ENCODE measurements at places on chromosomes 16 and 17.

DNA sequence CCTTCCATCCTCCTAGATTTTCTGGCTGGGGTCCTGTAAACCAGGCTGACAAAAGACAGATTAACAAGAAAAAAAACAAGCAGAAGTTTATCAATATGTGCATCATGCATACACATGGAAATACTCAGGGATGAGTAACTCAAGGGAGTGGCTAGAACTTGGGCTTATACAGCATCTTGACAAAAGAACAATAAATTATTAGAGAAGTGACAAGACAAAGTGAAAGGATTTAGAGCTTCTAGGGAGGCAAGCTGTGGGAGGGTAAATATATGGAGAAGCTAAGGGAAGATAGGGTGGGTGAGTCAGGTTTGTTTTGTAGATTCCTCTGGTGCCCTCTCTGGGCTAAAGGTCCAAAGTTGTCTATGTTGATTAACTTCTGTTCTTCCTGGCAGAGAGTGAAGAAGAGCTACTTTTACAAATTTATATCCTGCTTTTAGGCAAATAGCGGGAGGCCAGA lies 48.0 kb upstream of the NDRG4 start:
- DNase-seq = no peak

DNA sequence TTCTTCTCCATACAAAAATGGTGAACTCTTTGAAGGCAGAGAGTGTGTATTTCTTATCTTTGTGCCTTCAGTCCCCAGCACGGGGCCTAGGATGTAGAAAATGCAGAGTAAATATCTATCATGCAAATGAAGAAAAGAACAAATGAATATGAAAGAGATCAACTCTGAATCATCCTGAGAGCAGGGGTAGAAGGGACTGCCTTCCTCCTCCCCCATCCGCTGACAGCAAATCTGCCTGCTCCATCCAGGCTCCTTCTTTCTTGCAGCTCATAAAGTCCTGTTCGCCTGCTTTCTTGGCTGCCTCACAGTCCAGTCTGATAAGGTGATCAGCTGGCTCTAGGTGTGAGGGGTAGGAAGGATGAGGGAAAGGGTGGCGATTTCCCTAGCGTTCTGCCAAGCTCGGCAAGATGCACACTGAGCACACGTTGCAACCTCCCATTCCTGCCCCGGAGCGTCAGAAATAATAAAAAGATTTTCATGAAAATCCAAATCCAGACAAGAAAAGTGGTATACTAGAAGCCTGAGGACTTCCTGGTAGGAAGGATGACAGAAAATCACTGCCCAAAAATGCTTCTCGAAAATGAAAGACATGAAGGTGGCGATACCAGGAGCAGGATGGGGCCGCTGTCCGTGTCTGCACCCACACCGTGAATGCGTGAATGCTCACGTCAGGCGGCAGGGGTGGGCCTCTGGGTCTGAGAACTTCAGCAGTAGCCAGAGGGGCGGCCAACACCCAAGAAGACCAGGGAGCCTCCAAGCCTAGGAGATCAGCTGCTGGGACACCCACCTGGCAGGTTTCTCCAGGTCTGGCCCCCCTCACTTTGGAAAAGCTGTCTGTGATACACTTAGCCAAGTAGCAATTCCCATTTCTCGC lies 67.1 kb downstream of the VPS53 start:
- no peak for DNase-seq

- no peak for DNase-seq
Observed at GRCh38 chr17:46837521-46837920, 13.9 kb upstream of the WNT9B start.

- DNase-seq = no peak
Observed at GRCh38 chr17:44919411-44919810, 4.1 kb upstream of the GFAP start.

DNA sequence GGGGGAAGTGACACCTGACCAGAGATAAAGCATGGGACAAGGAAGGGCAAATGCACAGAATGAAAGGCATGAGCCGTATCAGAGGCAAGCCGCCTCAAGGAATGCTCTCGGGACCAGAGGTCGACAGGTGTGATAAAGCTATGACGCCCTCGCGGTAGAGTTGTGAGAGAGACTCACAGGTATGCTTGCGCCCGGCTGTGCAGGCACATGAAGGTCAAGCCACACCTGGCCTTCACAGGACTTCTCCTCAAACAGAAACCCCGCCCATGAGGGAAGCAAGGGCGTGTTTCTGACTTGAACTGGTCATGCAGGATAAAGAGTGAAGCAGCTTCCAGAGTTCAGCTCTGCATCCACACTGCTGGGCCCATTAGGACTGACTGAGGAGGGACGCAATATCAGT lies 7.8 kb downstream of the NCBP3 start:
- DNase-seq = no peak

- DNase-seq = no peak
Observed at GRCh38 chr17:61393550-61393903, 6.1 kb upstream of the TBX2 start.

Data from NCI-H1694 treated with DMSO at 0.1 percent for 48 hours (cell line).